ENCODE measurements at places on chromosomes 6 and 20.

DNA sequence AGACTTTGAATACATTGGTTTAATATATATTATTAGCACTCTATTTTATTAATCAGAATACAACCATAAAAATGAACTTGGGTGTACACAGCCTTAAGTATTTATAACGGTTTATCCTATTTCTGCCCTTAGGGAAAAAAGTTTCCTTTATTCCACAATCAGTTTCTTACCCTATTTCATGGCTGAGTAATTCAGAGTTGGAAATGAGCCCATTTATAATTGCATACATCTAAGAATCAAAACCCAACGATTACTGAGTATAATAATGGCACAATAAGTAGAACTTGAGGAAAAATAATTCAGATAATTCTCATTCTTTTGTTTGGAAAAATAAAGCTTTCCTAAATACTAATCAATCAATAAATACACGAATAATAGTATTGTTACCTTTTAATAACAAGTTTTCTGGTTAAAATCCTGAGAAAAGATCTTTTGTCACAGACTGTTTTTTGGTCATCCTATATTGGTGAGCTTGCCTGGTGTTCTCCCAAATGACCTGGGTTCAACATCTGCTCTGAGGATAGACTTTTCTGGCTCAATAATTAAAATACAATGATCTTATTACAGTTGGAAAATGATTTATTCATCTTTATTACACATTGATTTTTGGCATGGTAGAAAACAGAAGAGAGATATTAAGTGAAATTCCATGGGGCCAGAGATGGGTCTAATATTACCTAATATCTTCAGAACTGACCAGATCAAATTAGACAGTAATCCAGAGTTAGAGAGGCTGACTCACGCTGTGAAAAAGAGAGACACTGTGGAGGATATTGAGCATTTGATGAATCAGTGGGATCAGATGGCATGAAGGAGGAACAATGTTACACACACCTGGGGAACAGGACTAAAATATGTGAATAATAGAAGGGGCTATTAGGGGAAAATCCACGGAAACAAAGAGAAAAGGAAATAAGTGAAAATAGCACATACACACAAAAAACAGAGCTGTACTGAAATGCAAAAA, 162.1 kb upstream of the TBX18 start:
- DNase-seq = no peak

- DNase-seq = no peak
Observed at GRCh38 chr6:138539876-138540275, 40.6 kb upstream of the NHSL1 start.

DNA sequence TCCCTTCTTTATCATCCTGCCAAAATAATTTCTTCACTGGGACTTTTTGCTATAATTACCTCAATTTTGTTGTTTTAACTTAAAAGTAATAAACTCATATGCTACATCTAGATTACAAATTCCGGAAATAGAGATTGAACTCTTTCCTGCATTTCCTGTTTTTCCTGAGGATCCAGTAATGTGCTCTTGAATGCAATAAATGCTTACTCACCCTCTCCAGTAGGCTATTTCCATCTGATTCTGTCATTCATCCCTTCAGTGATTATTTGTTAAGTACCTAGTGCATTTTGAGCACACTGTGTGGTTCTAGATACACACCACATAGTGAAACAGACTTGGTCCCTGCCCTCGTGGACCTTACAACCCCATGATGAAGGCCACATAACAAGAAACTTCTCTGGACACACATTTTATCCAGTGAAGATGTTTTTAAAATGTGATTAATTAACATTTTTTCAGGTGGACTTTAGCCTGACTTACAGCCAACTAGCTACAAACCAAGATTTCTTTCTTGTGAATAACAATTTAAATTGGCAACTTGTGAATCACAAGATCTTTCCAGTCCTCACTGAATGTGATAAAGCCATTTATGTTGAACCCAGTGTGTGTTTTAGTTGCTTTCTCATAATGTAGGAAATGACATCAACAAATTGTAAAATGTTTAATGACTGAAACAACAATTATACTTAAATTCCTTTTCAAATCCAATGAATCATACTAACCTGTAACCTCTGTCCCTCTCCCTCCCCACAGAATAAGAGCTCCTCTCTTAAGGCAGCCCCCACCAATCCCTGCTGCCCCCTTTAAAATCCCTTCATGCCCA, 272.3 kb downstream of the KHDC1L start:
- no peak for DNase-seq

DNA sequence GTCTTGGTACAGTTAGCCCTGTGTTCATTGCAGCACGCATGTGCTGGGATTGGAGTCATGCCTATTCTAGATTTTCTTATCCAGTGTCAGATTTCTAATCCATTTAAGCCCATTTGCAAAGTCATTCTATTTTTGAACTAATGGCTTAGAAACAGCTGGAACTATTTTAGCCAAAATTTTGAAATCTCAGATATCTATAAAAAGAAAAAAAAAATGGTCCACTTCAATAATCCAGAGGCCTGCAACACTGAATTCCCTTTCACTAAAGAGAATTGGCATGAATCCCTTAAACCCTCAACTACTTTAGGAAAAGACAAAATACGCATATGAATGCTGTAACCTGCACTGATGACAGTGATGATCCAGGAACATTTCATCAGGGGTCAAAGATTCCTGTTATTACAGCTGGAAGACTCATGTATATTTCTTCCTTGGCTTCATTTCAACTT, 1.5 kb downstream of the COL21A1 start:
- no peak for DNase-seq

DNA sequence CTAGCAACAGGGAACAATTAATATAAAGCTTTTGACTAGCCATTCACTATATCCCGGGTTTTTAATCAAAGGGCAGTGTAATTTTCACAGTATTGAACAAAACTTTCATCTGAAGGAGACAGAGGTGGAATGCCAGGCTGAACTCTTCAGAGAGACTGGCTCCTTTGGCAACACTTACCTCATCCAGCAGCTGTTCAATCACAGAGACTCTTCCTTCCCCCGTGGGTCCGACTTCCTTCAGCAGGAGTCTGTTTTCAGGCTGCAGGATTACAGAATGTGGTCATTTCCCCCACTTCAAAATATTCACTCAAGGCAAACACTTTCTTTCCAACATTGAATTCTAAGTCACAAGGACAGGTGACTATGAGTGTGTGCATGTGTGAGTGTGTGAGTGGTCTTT, 76.6 kb downstream of the DZANK1 start:
- DNase-seq = no peak

GRCh38 chr6:5537132-5537531, 275.8 kb downstream of the FARS2 start:
- no peak for DNase-seq

- no peak for DNase-seq
Observed at GRCh38 chr6:168615837-168616236, 174.9 kb downstream of the SMOC2 start.

Data from B cell (primary cell).